GM04503 (cell line): ENCODE measurements at places on chromosomes 7 and 10.

- no peak for DNase-seq
These were observed 30.9 kb upstream of the KMT2E start for GRCh38 chr7:104983076-104983577.

DNA sequence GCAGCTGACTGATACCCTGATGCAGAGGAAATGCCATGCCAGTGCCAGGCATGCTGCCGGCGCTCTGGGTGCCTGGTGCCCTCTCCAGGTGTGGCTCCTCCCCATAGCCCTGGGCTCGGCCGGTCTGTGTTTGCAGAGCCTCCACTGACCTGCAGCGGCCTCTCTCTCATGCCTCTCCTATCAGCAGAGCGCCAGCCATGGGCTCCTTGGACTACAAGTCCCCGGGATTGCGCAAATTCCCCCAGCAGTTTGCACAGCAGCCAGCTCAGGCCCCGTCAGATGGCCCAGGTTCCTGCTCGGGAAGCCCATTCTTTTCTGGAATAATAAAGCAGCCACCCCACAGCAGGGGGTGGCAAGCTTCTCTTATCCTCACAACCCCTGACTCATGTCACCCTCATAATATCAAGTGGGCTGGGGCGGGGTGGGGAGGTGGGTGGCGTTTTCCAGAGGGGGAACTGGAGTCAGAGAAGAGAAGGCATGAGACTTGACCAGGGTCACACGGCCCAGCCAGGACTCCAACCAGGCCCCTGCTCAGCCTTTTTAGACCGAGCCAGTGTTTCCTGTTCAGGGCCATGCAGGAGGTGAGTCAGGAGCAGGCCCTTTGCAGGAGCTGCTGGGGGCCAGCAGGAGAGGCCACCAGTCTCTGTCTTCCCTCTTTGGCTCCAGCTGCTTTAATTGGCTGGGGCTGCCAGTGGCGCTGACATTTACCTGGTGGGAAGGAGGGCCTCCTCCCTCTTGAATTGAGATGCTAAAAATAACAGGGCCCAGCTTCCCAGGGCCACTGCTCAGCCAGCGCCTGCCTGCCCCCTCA, 58.6 kb downstream of the ZMIZ1 start:
- no peak for DNase-seq

- no peak for DNase-seq
These were observed 152.0 kb downstream of the CCDC3 start for GRCh38 chr10:12849319-12850181.

DNA sequence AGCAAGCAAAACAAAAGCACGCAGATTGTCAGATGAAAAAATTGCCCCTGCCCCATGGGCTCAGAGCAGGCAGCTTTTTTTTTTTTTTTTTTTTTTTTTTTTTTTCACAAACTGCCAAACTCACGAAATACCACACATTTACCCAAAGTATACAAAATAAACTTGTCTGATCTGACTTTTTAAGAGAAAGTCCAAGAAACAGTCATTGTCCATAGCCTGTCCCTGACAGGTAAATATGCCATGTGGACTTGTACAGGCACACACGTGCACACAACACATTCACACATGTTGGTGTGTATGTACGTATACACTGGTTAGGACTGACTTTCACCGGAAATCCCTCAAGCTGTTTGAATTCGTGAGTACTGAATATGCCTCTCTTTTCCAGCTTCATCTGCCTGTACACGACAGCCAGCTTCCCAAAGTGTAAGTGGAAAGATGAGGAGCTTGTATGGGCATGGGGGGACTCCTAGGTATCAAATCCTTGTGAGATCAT, 929 bp upstream of the HGF start:
- DNase-seq = no peak

DNA sequence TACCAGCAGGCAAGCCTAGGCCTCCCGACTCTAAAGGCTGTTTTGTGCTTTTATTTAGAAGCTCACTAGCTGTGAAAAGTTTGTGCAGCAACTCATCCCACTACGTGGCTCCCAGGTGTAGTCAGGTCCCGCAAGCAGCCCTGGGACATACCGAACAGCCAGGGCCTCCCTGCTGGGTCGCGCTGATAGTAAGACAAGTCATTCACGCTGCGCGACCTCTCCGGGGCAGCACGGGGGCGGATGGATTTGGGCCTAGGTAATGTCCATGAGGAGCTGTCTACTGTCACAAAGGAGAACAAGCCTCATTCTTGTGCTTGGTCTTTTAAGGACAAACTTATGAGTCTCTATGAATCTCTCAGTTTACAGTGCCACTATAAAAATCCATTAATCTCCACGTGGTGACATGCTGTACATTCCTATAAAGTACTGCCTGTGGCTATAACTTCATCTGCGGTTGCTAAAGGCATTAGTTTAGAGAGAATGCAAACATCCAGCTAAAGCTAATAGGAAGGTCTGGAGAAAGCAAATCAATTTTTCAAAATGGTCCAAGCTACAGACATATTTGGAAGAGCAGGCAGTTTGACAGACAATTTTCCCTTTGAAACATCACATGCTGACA, 546.8 kb downstream of the PHTF2 start:
- DNase-seq = no peak

GRCh38 chr10:79239924-79240581, 107.2 kb upstream of the PPIF start:
- no peak for DNase-seq

- DNase-seq = no peak
These were observed 24.8 kb upstream of the CAPZA2 start for GRCh38 chr7:116837586-116837985.

GRCh38 chr7:16063221-16063620, 358.1 kb downstream of the CRPPA start:
- DNase-seq = no peak

DNA sequence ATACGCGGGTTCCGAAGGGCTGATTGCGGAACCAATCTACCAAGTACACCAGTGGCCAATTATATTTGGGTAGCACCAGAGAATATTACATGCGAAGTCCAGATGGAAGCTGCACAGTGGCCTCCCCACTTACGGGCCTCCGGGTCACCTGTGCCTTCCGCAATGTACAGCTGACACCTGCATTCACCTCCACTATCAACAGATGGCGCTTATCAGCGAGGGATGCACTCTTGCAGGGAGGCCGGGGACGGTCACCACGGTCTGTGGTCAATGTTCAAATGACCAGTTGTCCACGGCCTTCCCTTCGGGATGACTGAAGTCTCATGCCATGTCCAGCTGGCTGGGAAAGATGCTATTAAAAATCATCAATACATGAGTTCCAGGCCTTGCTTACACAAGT, 47.6 kb downstream of the SLIT1 start:
- DNase-seq = no peak

GRCh38 chr7:20784388-20785156, 2.1 kb downstream of the SP8 start:
- no peak for DNase-seq

DNA sequence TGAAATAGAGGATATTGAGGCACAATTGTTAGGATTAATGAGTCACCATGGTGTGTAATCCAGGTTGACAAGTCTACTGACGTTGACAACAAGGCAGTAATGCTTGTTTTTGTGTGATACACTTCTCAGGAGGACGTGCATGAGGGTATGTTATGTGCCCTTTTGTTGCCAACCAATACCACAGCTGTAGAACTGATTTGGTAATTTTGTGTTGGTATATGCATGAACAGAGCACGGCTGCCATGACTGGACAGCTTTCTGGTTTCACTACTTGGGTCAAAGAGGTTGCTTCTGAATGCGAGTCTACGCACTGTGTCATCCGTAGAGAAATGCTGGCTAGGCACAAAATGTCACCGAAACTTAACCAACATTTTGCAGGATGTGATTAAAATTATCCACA, 32.9 kb downstream of the PHTF2 start:
- DNase-seq = no peak

GRCh38 chr10:71547876-71548846, 151.4 kb downstream of the CDH23 start:
- no peak for DNase-seq

DNA sequence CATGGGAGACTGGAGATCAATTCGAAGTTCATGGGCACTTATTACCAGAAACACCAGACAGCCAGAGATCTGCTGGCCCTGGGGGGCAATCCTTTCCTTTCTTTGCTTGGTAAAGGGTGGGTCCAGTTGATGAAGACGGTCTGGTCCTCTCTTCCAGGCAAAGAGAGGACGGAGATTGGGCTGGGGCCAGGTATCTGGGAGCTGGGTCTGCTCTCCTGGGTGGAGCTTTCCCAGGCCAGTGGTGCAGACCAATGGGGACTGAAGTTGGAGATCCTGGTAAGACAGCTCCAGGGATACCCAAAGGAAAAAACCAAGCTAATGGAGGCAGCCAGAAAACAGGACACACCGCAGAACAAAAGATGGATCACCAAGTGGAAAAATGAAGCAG, 18.3 kb downstream of the NOD1 start:
- no peak for DNase-seq

GRCh38 chr10:478471-479245, 210.8 kb downstream of the DIP2C start:
- DNase-seq = no peak

DNA sequence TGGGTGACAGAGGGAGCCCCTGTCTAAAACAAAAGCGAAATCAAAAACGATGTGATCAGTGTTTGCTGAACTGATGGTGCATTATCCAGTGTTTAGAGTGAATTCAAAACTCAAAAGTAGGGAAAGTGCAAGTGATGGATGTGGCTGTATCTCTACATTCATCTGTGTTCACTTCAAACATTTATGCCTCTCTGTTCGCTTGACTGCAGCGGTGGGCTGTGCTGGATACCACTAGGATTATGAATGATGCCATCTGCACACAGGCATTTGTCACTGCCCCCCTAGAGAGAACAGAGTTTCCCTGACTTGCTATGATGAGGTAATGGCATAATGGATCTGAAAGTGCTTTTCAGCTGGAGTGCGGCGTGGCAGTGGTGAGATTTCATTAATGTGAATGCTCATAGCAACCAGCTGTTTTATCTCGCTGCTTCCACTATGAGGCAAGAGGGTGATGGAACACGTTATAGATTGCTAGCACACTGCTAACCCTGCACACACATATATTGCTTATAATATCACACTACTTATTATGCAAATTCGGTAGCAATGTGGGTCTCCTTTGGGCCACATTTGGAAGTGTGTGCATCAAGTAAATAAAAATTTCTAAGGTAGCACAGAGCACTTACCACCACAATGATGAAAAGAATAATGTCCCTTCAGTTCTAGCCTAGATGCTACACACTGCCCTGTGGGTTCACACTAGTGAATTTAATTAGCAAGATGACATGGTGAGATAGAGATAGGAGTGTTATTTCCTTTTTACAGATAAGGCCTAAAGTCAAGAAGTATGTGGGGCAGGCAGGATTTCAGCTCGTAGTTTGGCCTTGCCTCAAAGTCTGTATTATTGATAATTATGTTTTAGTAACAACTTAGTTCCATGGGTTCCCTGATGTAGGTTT, 164.7 kb downstream of the CAMK1D start:
- DNase-seq = no peak

- DNase-seq = no peak
These were observed 162.6 kb upstream of the AUTS2 start for GRCh38 chr7:69435711-69436110.

DNA sequence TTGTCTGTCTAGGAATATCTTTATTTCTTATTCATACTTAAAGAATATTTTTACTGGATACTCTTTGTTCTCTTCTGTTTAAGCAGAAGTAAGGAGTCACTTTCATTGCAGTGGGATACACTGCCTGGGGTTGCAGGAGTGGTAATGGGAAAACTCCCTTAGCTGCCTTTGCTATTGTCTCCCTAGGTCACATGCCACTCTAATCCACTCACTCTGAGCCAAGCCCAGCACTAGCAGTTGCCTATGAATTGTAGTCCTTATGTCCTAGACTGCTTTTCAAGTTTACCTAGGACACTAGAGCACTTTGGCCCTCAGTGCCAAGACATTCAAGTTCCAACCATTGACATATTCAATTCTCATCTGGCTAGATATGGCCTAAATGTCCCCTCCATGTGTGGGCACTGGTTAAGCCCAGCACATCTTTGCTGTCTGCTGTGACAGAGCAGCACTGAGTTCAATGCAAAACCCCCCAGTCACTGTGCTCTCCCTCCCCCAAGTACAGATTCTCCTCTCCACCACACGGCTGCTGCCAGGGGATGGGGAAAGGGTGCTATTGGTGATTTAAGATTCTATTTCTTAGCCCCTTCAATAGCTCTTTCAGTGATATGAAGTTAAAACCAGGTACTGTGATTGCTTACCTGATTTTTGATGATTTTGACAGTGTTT, 991.7 kb upstream of the KCND2 start:
- DNase-seq = no peak

- no peak for DNase-seq
These were observed 201.7 kb upstream of the PTN start for GRCh38 chr7:137545059-137545716.

DNA sequence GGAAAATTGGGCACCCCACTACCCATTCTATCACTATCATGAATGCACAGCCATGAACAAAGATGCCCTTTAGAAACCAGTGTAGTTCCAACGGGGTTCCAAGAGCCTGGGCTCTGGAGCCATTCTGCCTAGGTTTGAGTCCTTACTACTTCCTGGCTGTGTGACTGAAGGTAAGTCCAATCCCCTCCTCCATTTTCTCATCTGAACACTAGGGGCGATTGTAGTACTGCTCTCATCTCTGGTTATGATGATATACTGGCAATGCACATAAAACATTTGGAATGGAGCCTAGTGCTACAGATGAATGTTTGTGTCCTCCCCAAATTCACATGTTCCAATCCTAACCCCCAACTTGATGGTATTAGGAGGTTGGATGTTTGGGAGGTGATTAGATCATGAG, 28.1 kb upstream of the CDH23 start:
- no peak for DNase-seq

GRCh38 chr10:44262551-44263251, 122.2 kb downstream of the CXCL12 start:
- DNase-seq = no peak
